ENCODE measurements at places on chromosomes 4 and X.

DNA sequence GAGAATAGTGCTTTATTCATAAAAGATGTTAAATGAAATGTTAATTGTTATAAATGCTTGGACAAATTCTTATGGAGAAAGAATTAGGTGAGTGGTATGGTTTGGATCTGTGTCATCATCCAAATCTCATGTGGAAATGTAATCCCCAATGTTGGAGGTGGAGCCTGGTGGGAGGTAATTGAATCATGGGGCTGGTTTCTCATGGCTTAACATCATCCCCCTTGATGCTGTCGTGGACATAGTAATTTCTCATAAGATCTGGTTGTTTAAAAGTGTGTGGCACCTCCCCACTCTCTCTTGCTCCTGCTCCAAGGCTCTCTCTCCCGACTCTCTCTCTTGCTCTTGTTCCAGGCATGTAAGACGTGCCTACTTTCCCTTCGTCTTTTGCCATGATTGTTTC lies 22.5 kb downstream of the GYPE start:
- no peak for DNase-seq

DNA sequence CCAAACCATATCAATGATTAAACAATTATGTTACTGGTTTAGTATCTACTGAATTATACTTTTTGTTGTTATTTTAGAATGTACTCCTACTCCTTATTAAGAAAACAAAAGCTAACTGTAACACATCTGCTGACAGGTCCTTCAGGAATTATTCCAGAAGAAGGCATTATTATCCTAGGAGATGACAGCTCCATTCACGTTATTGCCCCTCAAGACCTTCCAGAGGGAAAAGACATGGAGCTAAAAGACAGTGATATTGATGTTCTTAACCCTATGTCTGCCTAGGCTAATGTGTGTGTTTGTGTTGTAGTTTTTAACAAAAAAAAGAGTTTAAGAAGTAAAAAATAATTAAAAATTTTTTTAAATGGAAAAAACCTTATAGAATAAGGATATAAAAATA lies 206.8 kb upstream of the KLHL4 start:
- DNase-seq = no peak

GRCh38 chr4:156516698-156517097 lies 454.9 kb downstream of the PDGFC start:
- no peak for DNase-seq

GRCh38 chr4:16608123-16608522 lies 290.3 kb downstream of the LDB2 start:
- DNase-seq = no peak

GRCh38 chr4:142615324-142615665 lies 230.8 kb downstream of the INPP4B start:
- DNase-seq = no peak

- no peak for DNase-seq
Observed at GRCh38 chr4:38202242-38202641, 242.0 kb downstream of the PTTG2 start.

DNA sequence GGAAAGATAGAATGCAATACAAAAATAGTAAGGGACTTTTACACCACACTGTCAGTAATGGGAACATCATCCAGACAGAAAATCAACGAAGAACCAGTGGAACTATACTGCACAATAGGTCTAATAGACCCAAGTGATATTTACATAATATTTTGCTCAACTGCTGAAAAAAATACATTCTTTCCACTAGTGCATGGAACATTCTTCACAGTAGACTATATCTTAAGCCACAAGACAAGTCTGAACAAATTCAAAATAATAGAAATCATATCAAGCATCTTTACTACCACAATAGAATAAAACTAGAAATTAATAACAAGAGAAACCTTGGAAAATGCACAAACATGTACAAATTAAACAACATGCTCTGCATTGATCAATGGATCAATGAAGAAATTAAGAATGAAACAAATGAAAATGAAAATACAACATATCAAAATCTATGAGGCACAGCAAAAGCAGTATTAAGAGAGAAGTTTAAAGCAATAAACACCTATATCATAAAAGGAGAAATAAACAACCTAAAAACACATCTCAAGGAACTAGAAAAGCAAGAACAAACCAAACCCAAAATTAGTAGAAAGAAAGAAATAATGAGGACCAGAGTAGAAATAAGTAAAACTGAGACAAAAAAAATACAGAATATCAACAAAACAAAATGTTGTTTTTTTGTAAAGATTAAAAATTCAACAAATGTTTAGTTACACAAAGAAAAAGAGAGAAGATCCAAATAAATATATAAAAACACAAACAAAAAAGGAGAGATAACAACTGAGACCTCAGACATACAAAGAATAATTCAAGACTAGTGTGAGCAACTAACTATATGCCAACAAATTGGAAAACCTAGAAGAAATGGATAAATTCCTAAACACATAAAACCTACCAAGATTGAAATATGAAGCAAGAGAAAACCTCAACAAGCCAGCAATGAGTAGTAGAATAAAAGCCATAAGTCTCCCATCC lies 51.5 kb upstream of the ANTXR2 start:
- DNase-seq = no peak

- no peak for DNase-seq
Observed at GRCh38 chr4:109914322-109914721, 1.6 kb downstream of the EGF start.

DNA sequence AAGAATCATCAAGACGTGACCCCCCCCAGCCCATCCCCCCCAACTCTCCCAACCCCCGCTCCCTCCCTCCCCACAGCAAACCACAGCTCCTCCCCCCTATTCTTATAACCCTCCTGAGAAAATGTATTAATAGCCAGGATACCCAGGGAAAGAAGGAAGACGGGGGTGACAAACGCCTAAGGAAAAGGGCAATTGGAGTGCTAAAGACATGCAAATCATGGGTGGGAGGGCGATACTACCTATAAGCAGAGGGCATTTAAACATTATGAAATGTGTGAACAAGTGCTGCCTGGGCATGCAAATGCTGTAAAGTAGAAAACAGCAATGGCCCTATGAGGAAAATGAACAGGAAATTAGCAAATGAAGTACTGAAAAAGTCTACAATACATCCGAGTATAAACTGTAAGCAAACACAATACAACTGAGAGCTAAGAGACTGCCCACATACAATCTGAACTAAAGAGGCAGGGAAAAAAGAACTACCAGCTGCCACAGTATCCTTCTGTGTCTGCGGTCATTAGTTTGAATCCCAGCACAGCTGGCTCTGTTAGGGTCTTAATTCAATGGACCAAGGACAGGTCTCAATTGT lies 2.4 kb downstream of the CXXC4 start:
- DNase-seq = peak; percentile 29

DNA sequence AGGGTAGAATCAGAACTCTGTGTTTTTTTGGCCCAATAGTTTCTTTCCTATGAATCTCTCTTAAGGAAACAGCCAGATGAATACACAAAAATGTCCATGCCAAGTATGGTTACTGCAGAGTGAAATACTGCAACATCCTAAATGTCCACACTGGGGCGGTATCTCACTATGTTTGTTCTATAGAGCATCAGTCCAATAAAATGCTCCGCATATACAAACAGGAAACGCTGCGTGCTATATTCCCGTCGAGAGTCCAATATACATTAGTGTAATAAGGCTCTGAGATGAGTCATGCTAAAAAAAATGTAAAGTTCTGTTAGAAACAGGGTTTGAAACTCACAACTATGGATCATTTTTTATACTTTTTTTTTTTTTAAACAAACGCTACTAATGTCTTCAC lies 72.9 kb upstream of the ENOX2 start:
- peak; percentile 34 for DNase-seq

- peak; percentile 35 for DNase-seq
Observed at GRCh38 chr4:38531141-38531727, 132.8 kb upstream of the KLF3 start.

GRCh38 chr4:47705326-47705981 lies 132.4 kb downstream of the CORIN start:
- no peak for DNase-seq

DNA sequence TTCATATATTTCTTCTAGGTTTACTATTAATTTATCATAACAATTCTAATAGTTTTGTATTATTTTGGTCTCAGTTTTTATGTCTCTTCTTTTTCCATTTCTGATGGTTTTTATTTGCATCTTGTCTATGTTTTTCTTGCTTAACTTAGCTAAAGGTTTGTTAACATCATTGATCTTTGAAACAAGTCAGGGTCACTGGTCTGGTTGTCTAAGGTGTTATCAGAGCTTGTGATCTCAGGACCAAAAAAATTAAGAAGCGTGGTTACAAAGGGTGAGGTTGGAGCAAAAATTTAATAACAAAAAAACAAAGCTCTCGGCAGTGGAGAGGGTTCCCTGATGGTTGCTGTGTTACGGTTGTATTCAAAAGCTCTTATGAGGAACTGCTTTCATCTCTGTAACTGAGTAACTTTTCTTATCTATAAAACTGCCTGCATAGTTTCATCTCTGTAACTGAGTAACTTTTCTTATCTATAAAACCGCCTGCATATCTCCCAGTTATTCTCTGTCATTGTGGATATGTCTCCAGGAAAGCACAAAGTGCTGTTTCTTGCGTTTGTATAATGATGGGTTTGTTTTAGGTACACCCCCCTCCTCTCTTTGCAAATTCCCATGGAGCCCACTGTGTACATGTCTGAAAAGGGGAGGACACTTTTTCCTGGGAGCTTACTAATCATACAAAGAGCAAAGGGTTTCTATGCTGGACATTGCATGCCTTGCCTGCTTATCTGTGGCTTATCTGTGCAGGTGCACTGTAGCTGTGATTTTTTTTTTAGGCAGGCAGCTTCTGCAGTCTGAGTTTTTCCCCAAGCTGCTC lies 62.4 kb upstream of the UGT2B15 start:
- DNase-seq = peak; percentile 39

DNA sequence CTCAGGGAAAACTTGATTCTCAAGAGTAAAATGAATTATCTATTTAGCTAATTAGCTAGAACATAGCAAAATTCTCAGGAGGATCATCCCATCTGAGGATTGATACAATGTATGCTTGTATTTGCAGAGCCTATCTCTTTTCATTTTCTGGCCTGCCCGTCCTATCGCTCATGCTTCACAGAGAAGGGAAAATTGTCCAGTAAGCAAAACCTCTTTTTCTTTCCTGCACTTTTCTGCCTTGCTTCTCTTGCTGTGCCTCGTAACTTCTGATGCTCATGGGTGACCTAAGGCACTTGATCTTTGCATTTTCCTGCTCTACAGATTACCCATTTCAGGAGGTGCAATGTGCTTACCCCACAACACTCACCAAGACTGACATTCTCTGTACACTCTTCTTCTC lies 88.1 kb downstream of the GBA3 start:
- DNase-seq = no peak

DNA sequence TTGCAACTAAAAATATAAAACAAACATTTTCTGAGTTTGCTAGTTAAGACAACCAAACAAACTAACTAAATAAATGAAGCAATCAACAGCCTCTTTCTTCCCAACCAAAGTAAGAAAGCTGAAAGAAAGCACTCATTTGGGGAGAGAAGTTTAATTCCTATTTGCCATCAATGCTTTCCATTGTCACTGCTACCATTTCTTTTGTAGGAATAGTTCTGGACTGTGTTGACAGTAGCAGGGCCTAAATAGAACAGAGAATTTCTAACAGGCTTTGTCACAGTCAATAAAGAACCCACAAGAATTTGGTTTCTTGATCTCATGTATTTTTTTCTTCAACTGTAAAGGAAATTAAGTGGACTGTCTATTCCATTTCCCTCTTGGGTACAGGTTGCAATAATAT lies 1886.4 kb upstream of the TENM3 start:
- no peak for DNase-seq

GRCh38 chr4:87881115-87881514 lies 48.3 kb downstream of the MEPE start:
- DNase-seq = no peak

GRCh38 chr4:117447925-117448324 lies 362.5 kb upstream of the TRAM1L1 start:
- DNase-seq = no peak

DNA sequence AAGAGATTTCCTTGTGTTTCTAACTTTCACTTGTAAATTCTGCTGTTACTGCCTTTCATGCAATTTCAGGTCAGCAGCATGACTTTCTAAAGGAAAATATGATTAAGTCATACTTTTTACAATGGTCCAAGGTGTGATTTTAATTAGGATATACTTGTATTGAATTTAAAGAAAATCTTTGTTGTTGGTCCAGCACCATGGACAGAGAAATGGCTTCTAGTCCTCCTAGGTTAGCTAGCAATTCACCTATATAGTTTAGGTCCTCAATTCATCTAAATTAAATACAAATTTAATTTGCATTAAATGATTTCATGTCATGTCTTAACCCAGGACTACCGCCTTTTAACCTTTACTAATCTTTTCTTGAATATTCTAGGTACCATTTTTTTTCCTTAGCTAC lies 304.9 kb upstream of the RPS6KA3 start:
- DNase-seq = no peak

- DNase-seq = no peak
Observed at GRCh38 chr4:121061861-121062260, 10.5 kb downstream of the NDNF start.

DNA sequence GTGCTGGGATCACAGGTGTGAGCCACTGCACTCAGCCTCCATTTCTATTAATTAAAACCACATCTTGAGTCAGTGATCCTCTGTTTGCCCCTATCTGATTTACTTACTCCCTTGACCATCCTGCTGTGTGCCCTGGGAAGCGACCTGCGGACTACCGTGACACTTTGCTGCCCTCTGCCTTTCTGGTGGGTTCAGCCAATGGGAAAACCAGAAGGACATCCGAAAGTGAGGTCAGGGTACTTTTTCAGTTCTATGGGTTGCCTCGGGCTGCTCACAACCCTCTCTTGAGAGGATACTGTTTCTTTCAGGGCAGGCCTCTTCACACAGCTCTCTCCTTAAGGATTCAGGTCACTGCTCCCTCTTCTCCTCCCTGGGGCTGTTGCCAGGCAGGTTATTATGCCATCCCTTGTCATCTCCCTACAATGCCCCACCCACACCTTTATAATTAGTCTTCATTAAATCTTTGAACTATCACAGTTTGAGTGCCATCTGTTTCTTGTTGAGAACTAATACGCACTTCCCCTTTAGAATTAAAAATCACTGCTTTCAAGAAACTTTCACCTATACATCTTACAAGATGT lies 21.4 kb downstream of the PLAC8 start:
- no peak for DNase-seq

DNA sequence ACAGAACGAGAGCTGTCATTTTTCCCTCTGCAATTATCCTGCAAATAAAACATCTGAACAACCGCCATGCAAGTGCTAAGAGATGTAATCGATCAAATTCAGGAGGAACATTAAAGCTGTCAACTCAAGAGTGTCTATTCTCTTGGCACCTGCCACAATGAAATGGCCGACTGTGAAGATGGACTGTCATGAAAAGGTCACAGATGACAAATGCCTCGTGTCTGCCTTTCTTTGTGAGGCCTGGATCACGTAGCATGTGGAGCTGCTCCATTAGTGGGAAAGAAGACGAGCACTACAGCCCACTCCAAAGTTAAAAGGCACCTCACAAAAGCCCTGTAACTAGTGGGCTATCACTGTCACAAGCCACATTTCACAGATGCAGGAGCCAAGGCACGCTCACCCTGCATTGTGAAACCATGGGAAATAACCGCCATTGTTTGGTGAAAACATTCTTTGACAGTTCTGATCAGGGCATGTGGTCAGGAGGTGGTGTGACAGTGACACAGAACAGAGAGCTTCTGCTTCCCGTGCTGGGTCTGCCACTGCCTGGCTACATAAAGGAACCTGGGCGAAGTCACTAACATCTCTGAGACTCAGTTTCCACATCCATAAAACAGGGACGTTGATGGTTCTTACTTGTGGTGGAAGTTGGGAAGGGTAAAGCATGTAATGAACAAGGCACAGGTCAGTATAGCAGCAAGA lies 98.9 kb downstream of the EVC2 start:
- no peak for DNase-seq
